ENCODE measurements at places on chromosomes 1 and 21. TPM values are rescaled to one million over a fixed set of nuclear protein-coding genes. Genes with fewer than 3 reads are reported as not detected.

GRCh38 chr1:94120570-94120901 lies 412 bp downstream of the ABCA4 start:
- H3K36me3 ChIP-seq: no peaks in the 10 kb centered on the region
- H3K4me3 ChIP-seq: no peak overlapping the region
- H3K27me3 ChIP-seq: peaks cover 16% of the 10 kb centered on the region
- no peak for DNase-seq
- H3K27ac ChIP-seq: no peak overlapping the region

DNA sequence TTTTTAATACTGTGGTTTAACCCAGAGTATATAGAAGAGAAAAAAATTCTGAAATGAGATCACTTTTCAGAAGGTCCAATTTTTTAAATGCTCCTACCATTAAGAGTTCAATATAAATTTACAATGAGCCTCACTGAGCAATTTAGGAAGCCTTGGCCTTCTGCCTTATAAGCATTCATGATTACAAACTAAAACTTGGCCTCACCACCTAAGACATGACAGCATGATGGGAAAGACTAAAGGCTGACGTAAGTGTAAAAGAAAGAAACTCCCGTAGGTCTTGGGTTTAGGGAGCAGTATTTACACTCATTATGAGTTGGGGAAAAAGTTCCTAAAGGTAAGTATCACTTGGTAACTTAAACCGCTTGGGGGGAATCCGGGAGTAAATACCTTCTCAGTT lies 70.7 kb upstream of the ESRRG start:
- H3K27ac ChIP-seq: no peak overlapping the region
- H3K4me3 ChIP-seq: no peak overlapping the region
- no peaks in the 10 kb centered on the region for H3K27me3 ChIP-seq
- DNase-seq: no peak
- H3K36me3 ChIP-seq: no peaks in the 10 kb centered on the region

The SMPDL3B gene
- total RNA-seq: 0.44 TPM

The SAMD11 gene
- total RNA-seq: not detected

The GPR25 gene
- 5.5 TPM for total RNA-seq

GRCh38 chr21:29753216-29753615 lies 186.6 kb downstream of the GRIK1 start:
- H3K27me3 ChIP-seq: no peaks in the 10 kb centered on the region
- no peak overlapping the region for H3K27ac ChIP-seq
- H3K4me1 ChIP-seq: no peaks in the 10 kb centered on the region
- H3K4me3 ChIP-seq: no peak overlapping the region
- DNase-seq: no peak

The PEX11B gene
- total RNA-seq: 25.8 TPM

All from T-cell (primary cell).